ENCODE measurements at places on chromosomes 2 and 18. TPM values are rescaled to one million over a fixed set of nuclear protein-coding genes. Genes with fewer than 3 reads are reported as not detected.

DNA sequence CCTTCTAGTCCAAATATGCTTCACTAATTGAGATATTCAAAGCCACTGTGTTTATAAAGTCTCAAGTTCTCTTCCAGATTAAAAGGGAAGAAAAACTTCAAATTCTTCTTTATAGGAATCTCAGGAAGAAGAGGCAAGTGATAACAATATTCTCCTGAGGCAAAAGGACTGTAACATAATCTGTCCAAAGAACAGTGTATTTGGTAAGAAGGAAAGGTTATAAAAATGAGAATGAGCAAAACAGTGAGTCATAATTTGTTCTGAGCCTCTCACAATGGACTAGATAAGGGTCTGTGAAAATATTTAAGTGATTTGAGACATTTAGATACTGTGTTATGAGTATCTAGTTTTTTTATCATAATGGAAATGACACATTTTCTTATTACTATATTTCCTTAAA is 44.3 kb downstream of the SNRPD1 start:
- peaks cover 5% of the 10 kb centered on the region for H3K36me3 ChIP-seq
- no peak for DNase-seq
- no peaks in the 10 kb centered on the region for H3K27me3 ChIP-seq
- H3K4me3 ChIP-seq, result no peak overlapping the region

GRCh38 chr2:77101796-77102452 is 420.3 kb downstream of the LRRTM4 start:
- no peak overlapping the region for H3K4me3 ChIP-seq
- no peaks in the 10 kb centered on the region for H3K4me1 ChIP-seq

- DNase-seq, result no peak
- H3K27me3 ChIP-seq, result no peaks in the 10 kb centered on the region
- H3K36me3 ChIP-seq, result no peaks in the 10 kb centered on the region
- H3K4me1 ChIP-seq, result peaks cover 16% of the 10 kb centered on the region
Observed at GRCh38 chr2:238320648-238321281, 447 bp downstream of the TRAF3IP1 start.

EVX2 gene
- not detected for total RNA-seq

- no peak overlapping the region for H3K27ac ChIP-seq
- no peaks in the 10 kb centered on the region for H3K27me3 ChIP-seq
- no peak for DNase-seq
Observed at GRCh38 chr2:74100254-74101216, 47.2 kb downstream of the BOLA3 start.

DNA sequence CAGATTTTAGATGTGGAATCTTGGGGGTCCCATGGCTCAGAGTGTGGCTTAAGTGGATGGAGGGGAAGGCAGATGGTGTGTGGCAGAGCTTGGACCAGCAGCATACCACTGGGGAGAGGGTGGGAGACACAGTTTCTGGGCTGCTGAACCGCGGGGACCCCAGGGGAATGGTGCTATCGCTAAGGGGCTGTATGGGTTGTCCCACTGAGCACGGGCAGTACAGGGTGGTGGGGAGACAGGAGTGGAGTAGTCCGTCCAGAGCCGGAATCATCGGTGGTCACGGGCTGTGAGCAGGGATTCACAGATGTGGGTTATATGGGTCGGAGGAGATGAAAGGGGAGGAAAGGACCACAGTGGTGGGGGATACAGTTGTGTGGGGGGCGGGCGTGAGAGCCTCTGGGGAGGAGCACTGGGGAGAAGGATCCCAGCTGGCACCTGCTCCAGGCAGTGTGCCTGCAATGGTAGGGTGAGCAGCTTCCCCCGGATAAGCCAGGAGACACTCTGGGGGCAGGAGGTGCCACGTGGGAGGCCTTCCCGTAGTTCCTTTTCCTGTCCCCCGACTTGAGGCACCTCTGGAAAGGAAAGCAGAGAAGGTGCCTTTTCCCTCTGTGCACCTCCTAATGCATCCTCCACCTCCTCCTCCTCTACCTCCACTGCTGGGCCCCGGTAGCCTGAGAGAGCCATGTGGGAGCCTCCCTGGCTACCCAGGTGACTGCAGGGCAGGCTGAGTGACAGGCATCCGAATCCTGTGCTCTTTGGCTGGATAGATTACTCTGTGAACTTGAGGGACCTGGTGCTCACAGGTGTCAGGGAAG is 24.9 kb downstream of the IGFBP5 start:
- H3K27ac ChIP-seq, result no peak overlapping the region
- H3K36me3 ChIP-seq, result no peaks in the 10 kb centered on the region
- no peaks in the 10 kb centered on the region for H3K4me1 ChIP-seq
- DNase-seq, result no peak

- no peaks in the 10 kb centered on the region for H3K27me3 ChIP-seq
- no peak overlapping the region for H3K27ac ChIP-seq
- H3K4me3 ChIP-seq, result no peak overlapping the region
Observed at GRCh38 chr2:9089831-9090230, 86.3 kb upstream of the MBOAT2 start.

DNA sequence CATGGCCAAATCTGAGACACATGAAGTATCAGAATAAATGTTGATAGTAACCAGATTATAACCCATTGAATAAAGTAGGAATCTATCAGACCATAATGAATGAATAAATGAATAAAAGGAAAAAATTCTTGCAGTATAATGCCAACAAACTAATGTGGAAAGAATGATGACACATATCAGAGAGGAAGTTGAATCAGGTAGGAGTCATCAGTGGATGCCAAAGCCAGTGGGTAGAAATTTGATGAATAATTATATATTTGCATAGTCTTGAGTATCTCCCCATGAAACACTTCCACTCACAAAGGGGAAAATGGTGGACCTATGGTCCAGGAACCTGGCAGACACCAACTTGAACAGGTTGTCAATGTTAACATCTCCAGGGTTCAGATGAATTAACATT is 68.6 kb downstream of the GALNT3 start:
- DNase-seq, result no peak
- H3K27ac ChIP-seq, result no peak overlapping the region
- H3K27me3 ChIP-seq, result peaks cover 12% of the 10 kb centered on the region

DNA sequence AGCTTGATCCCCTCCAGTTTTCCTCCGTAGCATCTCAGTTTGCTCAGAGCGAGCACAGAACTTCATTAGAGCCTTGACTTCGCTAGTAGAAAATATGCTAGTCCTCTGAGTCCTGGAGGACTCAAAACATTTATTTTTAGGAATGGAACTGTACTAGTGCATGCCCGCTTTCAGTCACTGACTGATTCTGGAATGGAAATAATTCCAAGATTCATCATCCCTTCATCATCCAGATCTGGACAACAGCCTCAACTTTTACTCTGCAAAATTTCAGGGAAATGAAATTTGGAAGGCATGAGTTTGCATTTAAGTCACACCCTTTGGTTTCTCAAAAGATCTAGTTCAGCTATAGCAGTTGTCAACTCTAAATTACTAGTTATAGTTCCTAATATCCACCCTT is 304.6 kb downstream of the XIRP2 start:
- no peaks in the 10 kb centered on the region for H3K4me1 ChIP-seq
- H3K36me3 ChIP-seq, result no peaks in the 10 kb centered on the region
- no peak overlapping the region for H3K4me3 ChIP-seq
- no peak overlapping the region for H3K27ac ChIP-seq
- H3K27me3 ChIP-seq, result no peaks in the 10 kb centered on the region

DNA sequence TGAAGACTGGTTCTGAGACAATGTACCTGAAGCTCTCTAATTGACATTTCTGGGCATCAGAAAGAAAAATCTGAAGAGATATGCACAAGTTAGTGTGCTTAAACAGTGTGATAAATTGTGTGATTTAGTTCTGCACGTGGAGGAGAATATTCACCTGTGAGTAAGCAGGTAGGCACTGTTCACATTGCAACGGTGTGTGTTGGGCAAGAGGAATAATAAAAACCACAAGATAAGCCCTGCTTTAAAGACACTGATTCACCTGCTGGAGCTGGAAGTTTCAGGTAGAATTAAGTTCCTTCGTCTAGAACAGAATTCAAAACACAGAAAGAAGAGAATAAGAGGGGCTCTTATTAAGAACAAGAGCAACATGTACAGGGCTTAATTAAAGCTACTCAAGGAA is 864.3 kb upstream of the SOX11 start:
- no peak for DNase-seq
- no peak overlapping the region for H3K4me3 ChIP-seq
- H3K27me3 ChIP-seq, result no peaks in the 10 kb centered on the region

UGT1A5 gene
- not detected for total RNA-seq

DNA sequence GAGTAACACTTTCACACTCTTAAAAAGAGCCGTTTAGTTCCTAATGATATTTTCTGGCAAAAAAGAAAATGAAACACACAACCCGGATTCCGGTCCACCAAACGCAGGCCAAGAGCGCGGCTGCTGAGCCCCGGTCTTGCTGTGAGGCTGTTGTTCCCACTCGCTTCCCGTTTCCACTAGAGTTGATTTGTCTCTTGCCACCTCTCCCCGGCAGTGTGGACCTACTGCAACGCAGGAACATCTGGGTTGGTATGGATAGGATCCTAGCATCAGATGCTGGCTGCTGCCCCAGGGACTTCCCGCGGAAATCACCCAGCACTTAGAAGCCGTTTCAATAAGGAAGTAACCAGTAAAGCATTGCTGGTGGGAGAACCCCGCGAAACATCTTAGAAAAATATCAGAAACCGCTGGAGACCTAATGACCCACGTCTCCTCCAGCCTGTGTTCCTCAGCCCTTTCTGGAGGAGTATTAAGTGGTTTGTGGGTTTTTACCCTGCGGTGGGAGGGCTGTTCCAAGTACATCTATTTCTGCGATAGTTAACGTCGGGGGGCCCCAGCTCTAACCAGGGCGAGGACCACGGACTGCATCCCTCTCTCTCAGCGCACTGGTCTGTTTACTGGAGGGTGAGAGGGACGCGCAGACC is 939 bp downstream of the DOCK10 start:
- no peak for DNase-seq
- no peak overlapping the region for H3K27ac ChIP-seq
- H3K4me1 ChIP-seq, result no peaks in the 10 kb centered on the region
- H3K27me3 ChIP-seq, result no peaks in the 10 kb centered on the region
- H3K4me3 ChIP-seq, result no peak overlapping the region

GRCh38 chr2:765369-765768 is 88.2 kb upstream of the TMEM18 start:
- no peaks in the 10 kb centered on the region for H3K4me1 ChIP-seq
- H3K27me3 ChIP-seq, result no peaks in the 10 kb centered on the region
- DNase-seq, result no peak
- H3K4me3 ChIP-seq, result no peak overlapping the region

- H3K4me1 ChIP-seq, result no peaks in the 10 kb centered on the region
- H3K27me3 ChIP-seq, result no peaks in the 10 kb centered on the region
- H3K4me3 ChIP-seq, result no peak within 1 kb of the TSS
- DNase-seq, result no peak
Observed at GRCh38 chr18:5197032-5197434, at the start of gene AKAIN1. AKAIN1 (minus strand) TSS chr18:5197257; CDS start chr18:5197053, 204 bp downstream.

CXCR4 gene
- total RNA-seq, result 1.3 TPM

DNA sequence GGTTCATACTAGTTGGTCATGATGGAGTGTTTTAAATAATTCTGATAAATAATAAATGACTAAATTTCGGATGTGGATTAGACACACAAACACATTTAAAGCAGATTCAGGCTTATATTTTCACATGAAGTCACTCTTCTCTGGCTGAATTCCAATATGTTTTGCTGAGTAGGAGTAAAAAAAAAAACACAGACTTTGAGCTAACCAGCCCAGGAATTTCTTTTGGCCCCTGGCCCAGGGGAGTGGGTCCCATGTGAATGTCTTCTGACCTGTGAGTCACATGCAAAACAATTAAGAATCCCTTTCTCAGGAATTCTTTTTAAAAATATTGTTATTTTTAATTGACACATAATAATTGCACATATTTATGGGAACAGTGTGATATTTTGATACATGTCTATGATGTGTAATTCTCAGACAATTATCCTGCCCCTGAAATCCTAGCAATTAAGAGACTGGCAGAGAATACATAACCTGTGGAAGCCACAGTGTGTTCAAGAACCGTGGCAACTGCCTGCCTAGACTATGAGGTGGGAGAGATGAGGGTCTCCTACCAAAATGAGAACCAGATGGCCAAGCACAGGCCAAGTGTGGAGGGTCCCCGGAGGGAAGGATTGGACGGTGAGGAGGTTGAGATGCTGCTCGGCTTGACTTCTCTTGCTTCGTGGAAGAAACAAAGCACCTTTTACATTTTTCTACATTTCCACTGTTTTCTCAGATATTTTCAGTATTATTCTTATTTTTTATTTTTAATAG is 236.4 kb downstream of the PIEZO2 start:
- H3K27ac ChIP-seq, result no peak overlapping the region
- DNase-seq, result no peak
- H3K36me3 ChIP-seq, result no peaks in the 10 kb centered on the region
- no peak overlapping the region for H3K4me3 ChIP-seq
- H3K27me3 ChIP-seq, result no peaks in the 10 kb centered on the region

GRCh38 chr2:2464094-2464493 is 133.0 kb upstream of the MYT1L start:
- H3K36me3 ChIP-seq, result no peaks in the 10 kb centered on the region
- H3K4me3 ChIP-seq, result no peak overlapping the region
- H3K27ac ChIP-seq, result no peak overlapping the region
- DNase-seq, result no peak
- no peaks in the 10 kb centered on the region for H3K27me3 ChIP-seq
- H3K4me1 ChIP-seq, result no peaks in the 10 kb centered on the region

- H3K27ac ChIP-seq, result no peak overlapping the region
- H3K4me3 ChIP-seq, result no peak overlapping the region
- H3K27me3 ChIP-seq, result peaks cover 37% of the 10 kb centered on the region
- no peak for DNase-seq
- H3K4me1 ChIP-seq, result no peaks in the 10 kb centered on the region
- H3K36me3 ChIP-seq, result no peaks in the 10 kb centered on the region
Observed at GRCh38 chr2:239775623-239776435, 249.3 kb downstream of the NDUFA10 start.

GRCh38 chr2:29159125-29159524 is 43.9 kb downstream of the CLIP4 start:
- H3K36me3 ChIP-seq, result no peaks in the 10 kb centered on the region
- no peaks in the 10 kb centered on the region for H3K27me3 ChIP-seq
- H3K4me1 ChIP-seq, result no peaks in the 10 kb centered on the region
- no peak for DNase-seq

DNA sequence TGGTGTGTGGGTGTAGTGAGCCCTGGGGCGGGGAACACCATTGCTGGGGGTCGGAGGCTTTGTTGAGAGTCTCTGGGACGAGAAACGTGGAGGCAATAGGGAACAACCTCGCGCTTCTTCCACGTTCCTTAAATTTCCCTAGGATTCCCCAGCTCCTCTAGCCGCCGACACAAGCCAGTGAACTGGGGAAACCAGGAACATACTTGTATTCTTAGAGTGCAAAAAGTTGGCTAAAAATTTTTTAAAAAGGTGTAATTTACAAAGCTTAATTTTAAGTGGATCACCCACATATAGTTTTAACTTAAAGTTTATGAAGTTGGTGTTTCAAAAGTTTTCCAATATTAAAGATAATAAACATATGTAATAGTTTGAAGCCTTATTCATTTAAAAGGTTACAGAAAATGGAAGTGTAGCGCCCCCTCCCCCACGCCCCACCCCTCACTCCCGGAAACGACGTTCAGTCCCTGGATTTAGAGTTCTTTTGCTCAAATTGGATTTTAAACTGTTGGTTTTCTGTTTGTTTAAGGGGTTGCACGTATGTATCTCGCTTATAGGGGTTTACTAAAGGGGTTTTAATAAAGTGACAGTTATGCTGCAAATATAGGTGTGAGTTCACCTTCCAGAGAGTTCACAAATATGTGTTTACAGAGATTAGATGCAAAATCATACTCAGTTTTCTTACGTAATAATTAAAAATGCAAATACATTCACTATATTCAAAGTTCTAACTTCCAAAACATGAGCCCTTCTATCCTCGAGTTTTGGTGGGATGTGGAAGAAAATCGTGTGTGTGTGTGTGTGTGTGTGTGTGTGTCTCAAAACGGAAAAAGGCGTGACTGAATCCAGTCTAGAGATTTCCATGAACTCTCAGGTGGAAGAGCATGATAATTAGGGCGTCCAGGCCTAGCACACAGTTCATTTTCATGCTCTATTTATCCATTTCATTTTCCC is 872 bp downstream of the DSG2 start:
- no peak for DNase-seq
- no peaks in the 10 kb centered on the region for H3K27me3 ChIP-seq
- peaks cover 23% of the 10 kb centered on the region for H3K4me1 ChIP-seq
- H3K27ac ChIP-seq, result peak overlapping the region; percentile 84
- peak overlapping the region; percentile 99 for H3K4me3 ChIP-seq
- H3K36me3 ChIP-seq, result no peaks in the 10 kb centered on the region
